Lung (tissue), 17 donors: ENCODE measurements at places on chromosomes 11 and 22. TPM values are rescaled to one million over a fixed set of nuclear protein-coding genes. Genes with fewer than 3 reads are reported as not detected.

GRCh38 chr11:8339592-8340022, 75.9 kb upstream of the LMO1 start:
- H3K4me3 ChIP-seq: no peak overlapping the region
- no peak for DNase-seq
- H3K27me3 ChIP-seq: no peaks in the 10 kb centered on the region
- H3K27ac ChIP-seq: no peak overlapping the region
- H3K4me1 ChIP-seq: no peaks in the 10 kb centered on the region
- no peaks in the 10 kb centered on the region for H3K36me3 ChIP-seq

Gene CCDC188
- total RNA-seq: 4.0 TPM

Gene SLC15A3
- 29.9 TPM for total RNA-seq

Gene OR5T1
- not detected for total RNA-seq

Gene CHRM1
- 1.1 TPM for total RNA-seq

DNA sequence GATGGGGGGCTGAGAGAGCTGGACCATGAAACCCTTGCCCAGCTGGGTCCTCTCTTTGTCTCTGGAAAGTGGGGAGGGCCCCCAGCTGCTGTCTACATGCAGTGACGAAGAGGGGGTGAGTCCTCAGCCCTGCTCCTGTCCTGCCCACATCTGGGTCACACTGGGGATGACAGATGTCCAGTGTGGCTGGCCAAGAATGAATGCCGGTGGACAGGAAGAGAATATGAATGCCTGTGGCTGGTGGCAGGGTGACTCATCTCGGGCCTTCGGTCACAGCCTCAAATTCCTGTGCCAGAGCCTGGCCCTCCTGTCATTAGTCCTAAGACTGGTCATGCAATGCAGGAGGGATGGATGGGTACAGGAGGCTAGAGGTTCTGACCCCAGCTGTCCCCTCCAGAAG, 2.2 kb upstream of the PNPLA3 start:
- DNase-seq: no peak
- no peak overlapping the region for H3K27ac ChIP-seq
- no peak overlapping the region for H3K4me3 ChIP-seq

Gene TRIM48
- total RNA-seq: not detected

DNA sequence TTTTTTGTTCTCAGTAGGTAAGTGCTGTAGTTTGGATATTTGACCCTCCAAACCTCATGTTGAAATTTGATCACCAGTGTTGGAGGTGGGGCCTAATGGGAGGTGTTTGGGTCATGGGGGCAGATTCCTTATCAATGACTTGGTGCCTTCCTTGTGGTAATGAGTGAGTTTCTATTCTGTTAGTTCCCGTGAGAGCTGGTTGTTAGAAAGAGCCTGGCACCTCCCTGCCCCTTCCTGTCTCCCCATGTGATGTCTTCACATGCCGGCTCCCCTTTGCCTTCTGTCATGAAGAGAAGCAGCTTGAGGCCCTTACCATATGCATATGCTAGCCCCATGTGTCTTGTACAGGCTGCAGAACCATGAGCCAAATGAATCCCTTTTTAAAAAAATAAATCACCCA, 138.3 kb downstream of the TMEM135 start:
- no peaks in the 10 kb centered on the region for H3K27me3 ChIP-seq
- H3K4me3 ChIP-seq: no peak overlapping the region
- H3K4me1 ChIP-seq: no peaks in the 10 kb centered on the region
- DNase-seq: no peak
- H3K36me3 ChIP-seq: no peaks in the 10 kb centered on the region
- H3K27ac ChIP-seq: no peak overlapping the region

DNA sequence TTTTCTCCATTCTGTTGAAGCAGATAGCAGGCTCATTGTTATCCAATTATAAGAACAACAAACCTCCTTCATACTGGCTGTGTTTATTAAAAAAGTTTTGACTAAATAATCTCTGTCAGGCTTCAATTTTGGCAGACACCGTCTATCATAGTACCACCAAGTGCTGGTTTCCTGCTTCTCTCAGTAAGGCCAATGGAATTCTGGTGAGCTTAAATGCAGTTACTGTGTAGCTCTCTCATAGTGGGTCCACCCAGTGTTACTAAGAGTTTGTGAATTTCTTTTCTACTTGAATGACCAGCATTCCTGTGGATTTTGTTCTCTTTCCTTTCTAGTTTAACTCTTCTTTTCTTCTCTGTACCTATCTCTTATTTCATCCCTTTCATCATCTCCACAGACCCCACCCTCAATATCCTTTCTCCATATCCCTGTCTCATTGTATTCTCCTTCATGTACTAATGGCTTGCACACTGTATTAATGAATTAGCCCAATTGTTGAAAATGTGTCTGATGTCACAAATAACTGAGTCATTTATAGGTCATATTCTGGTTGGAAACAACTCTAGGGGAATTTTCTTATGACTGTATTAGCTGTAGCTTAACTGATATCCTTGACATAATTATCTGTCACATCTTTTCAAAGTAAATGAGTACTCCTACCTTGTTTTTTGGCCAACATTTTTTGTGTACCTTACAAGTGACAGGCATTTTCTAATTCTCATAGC, 372.1 kb downstream of the FAT3 start:
- H3K4me1 ChIP-seq: no peaks in the 10 kb centered on the region
- H3K4me3 ChIP-seq: no peak overlapping the region
- no peak for DNase-seq
- no peaks in the 10 kb centered on the region for H3K27me3 ChIP-seq
